ENCODE measurements at places on chromosomes 5 and 9.

- DNase-seq, result no peak
Measured at GRCh38 chr5:40356248-40356647, 323.5 kb upstream of the PTGER4 start.

GRCh38 chr5:132221781-132222648 is 5.6 kb downstream of the P4HA2 start:
- no peak for DNase-seq

GRCh38 chr5:73519531-73520283 is 21.5 kb downstream of the BTF3 start:
- peak; percentile 55 for DNase-seq

DNA sequence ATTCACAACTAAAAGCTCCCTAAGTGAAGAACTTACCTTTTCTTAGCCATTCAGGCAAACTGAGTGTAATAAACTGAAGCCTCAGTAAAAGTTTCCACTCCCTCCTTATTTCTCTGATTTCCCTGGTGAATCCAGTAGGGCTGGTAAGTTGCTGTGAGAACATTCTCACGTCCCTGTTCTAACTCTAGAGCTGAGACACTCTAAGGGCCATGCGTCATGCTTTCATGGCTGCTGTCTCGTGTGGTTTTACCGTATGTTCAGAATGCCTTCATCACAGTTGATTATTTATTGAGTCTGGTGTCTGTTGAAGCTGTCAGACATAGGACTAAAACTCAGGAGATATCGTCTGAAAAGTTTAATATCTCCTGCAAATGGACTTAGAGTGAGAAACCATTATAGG is 1.3 kb downstream of the OR2S2 start:
- DNase-seq, result no peak

GRCh38 chr9:88291056-88291455 is 97.2 kb upstream of the SPIN1 start:
- DNase-seq, result no peak

GRCh38 chr5:137605411-137605810 is 106.3 kb upstream of the SPOCK1 start:
- peak; percentile 44 for DNase-seq

DNA sequence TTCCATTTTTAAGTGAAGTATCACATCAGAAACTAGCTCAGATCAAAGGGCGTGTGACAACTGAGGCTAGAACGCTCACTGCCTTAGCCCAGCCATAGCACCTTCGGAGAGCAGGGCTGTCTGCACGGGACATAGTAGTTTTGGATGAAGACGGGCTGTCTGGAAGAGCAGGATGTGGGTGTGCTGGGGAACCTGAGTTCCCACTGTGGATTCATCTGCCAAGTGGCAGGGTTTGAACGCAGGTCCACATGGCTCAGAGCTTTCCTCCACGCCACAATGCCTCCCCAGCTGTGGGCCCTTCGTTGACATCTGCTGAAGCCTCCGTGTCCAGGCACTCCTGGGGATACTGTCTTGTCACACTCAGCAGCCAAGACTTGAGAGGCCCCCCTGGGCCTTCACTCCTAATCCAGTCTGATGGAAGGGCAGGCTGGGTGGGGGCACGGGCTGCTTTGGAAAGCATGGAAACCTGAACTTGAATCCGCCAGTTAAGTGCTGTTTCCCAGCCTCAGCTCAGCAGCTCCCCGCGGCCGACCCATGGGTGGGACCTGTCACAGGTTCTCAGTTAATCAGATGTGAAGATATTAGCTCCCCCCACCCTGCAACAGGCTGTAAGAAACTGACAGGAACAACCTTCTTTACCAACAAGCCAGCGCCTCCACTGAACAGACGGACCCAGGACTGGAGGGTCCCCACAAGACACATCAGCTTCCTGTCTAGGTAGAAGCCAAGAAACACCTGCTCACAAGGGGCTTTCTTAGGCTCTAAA is 228.1 kb downstream of the FANCC start:
- DNase-seq, result no peak

- no peak for DNase-seq
Measured at GRCh38 chr5:156707750-156708149, 142.3 kb upstream of the PPP1R2B start.

- no peak for DNase-seq
Measured at GRCh38 chr5:52895075-52895474, 94.1 kb upstream of the ITGA2 start.

DNA sequence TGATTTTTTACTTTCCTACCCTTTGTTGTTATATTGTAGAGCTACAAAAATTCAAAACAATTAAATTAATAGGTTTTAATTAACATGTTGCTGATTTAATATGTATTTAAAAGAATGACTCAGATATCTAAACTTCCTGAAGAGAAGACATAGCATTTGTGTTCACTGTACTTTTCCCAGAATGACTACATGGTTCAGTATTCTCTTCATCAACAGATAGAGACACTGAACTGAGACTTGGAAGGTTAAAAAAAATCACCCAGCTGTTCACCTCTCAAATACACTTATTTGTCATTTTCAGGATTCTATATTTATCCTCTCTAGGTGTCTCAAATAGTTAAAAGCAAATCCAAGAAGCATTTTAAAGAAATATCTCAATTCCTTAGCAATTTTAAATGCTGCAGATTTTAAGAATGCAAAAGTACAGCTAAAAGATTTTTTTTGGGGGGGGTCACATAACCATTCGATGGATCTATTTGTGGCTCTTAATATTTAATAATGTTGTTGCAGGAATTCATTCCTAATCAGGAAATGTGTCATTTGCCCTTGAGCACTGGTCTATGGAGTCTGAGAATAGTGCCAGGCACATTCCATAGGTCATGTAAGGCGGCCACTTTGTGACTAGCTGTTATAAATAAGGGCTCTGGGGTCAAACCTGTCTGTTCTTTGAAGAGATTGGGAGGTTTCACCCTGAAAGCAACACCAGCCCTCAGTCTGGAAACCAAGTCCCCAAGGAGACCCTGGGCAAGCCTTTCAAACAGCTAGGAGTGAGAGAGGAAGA is 463.1 kb downstream of the NR2F1-AS1 start:
- DNase-seq, result no peak

DNA sequence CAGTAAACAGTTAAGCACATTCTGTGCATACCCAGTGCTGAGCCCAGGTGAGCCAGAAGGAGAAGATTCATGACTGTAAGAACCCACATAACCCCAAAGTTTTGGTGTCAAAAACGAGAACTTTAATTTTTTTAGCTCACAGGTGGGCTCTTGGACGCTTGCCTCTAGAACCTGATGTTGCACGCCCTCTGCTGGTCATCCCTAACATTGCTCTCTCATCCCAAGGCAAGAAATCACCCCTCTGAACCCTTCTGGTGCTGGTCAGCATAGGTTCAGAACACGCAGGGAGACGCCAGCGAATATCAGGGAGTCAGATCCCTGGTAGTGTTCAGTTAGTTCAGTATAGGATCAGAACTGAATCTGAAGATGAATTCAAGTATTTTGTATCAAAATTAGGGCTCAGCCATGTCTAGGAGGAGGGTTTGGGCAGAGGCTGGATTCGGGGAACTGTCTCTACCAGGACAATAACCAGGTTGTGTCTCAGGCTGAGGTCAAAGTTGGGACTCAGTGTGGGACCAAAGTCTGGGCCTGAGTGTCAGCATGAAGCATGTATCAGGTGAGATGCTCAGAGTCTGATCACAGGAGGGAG is 4.1 kb upstream of the DNAJB5 start:
- no peak for DNase-seq

DNA sequence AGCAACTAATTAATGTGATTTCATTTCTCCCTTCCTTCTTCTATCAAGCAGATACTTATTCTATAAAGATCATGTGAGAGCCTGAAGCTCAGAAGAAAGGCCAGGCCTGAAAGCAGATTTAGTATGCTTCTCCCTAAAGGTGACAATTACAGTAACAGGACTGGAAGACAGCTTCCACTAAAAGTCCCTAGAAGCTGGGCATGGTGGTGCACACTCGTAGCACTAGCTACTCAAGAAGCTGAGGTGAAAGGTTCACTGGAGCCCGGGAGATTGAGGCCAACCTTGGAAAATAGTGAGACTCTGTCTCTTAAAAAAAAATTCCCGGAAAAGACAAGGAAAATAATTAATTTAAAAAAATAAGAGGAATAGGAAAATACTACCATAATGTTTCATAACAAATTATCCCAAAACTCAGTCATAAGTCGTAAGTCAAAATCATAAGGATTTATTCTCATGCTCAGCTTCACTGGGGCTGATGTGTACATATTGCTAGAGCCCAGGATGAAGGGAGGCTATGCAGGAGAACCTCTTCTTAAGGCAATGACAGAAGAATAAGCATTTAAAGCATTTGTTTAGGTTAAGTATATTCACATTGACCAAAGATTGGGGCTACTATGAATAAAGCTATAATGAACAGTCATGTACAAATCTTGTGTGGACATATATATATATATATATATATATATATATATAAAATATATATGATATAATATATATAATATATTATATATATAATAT is 210.8 kb upstream of the SMARCA2 start:
- DNase-seq, result no peak

All from DMS 273 treated with DMSO at 0.1 percent for 48 hours (cell line).